ENCODE measurements at places on chromosomes 13 and 19.

DNA sequence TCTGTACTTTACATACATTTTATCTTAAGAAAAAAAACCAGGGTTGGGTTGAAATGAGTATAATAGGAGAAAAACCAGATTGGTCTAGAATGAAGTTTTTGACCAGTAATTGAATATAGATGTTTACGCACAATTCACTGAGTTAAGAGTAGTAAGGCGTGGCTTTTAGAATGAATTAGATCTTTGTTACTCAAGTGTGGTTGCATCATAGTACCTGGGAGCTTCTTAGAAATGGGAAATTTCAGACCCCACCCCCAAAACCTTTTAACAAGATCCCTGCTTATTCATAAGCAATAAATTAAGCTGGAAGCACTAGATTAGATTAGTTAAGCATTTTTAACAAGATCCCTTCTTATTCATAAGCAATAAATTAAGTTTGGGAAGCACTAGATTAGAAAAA lies 28.7 kb upstream of the LMO7 start:
- DNase-seq, result no peak

DNA sequence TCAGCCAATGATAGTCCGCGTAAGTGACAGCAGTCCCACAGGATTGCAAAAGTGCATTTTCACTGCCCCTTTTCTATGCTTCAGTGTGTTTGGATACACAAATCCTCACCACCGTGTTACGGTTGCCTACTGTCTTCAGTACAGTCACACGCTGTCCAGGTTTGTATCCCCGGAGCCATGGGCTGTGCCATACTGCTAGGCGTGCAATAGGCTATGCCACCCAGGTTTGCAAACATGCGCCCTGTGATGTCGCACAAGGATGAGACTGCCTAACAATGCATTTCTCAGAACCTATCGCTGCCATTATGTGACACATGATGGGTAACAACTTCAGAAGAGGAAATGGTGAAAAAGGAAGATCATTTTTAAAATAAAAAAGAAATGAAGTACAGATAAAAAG lies 16.8 kb upstream of the ADPRHL1 start:
- no peak for DNase-seq

DNA sequence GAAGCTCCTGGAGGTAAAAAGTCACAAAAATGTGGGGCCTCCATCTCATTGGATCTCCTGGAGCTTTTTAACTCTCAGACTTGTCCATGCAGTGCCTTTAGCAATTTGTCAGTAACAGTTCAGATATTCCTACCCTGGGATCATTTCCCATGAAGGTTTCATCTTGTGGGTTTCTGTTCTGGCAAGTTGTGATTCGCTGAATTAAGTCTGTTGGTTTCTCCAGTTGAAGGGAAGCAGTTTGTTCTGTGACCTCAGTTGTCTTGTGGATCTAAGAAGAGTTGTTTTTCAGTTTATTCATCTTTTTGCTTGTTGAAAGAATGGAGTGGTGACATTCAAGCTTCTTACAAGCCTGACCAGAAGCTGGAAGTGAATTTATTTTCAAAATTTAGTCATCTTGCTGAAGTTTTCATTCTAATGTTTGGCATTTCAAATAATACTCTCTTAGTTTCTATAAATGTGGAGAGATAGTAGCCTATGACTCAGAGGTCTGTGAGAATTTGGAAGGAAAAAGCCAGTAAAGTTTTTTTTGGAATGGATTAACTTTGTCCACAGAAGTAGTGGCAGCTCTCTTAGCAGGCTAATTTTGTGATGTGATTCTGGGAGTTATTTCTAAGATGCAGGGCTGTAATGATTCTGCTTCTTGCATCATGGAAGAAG lies 120.1 kb upstream of the CSNK1A1L start:
- DNase-seq, result no peak

DNA sequence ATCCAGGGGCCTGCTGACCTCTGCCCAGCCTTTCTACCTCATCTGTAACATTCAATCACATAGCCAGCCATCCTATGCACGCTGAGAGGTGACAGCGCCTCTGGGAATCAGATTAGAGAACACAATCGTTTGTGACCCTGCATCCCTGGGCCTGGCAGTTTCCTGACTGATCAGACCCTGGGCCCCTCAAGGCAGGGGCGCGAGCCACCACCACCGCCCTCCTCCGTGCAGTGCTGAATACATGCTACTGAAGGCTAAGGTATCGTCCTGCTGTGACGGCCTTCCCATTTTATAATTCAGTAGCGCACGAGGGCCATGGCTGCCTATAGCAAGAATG lies 1.3 kb downstream of the TMTC4 start:
- DNase-seq, result no peak

DNA sequence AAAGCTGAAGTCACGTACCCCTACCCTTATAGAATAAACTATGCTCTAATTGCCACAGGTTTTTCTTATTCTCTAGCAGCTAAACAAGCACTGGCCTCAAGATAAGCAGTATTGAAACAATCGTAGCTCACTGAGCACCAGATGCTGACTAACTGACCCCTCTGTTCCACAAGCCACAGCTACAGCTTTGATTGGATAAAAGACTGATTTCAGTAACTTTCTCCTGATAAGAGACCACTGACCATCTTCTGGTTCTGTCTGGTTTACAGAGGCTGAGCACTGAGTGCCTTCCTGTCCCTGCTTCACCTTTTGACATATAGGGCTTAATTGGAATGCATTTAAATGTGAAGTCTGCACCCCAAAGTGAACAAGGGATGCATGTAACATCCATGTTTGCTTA lies 8.4 kb upstream of the RAP2A start:
- DNase-seq, result no peak

- no peak for DNase-seq
Measured at GRCh38 chr19:3955688-3956087, 15.2 kb downstream of the DAPK3 start.

DNA sequence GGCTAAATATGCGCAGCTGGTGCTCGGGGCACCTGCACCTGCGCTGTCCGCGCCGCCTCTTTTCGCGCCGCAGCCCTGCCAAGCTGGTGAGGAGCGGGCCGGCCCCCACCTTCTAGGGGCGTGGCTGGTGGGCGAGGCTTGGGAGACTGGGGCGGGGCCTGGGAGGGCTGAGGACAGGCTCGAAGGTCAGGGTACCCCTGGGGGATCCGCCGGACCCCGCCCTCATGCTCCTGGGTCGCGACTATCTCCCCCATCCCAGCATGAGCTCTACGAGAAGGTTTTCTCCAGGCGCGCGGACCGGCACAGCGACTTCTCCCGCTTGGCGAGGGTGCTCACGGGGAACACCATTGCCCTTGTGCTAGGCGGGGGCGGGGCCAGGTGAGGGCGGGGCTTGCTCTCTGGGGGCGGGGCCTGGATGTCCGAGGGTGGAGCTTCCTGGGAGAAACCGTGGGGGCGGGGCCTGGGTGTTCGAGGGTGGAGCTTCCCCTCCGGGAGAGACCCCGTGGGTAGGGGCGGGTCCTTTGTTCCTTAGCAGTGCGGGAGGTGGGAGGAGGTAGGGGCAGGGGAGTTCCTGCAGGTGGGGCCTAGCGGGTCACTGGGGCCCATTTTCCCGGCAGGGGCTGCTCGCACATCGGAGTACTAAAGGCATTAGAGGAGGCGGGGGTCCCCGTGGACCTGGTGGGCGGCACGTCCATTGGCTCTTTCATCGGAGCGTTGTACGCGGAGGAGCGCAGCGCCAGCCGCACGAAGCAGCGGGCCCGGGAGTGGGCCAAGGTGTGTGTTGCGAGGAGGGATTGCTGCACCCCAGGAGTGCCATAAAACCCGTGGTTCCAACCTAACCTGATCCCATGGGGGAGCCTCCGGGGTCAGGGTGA lies 19.7 kb downstream of the PNPLA6 start:
- DNase-seq, result no peak

- no peak for DNase-seq
Measured at GRCh38 chr13:39315796-39316195, 277.5 kb downstream of the NHLRC3 start.

- DNase-seq, result no peak
Measured at GRCh38 chr19:8069096-8069973, 16.8 kb downstream of the CCL25 start.

DNA sequence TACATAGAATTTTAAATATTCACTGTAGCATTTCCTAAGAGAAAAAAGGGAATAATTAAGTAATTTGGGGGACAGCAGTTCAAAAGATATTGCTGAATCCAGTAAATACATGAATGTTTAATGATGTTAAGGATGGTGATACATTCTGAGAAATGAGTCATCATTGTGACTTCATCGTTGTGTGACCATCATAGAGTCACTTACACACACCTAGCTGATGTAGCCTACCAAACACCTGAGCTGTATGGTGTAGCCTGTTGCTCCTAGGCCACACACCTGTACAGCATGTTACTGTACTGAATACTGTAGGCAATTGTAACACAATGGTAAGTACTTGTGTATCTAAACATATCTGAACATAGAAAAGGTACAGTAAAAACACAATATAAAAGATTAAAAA lies 34.8 kb downstream of the ATP7B start:
- no peak for DNase-seq

GRCh38 chr19:30549151-30549550 lies 177.0 kb downstream of the ZNF536 start:
- DNase-seq, result no peak

DNA sequence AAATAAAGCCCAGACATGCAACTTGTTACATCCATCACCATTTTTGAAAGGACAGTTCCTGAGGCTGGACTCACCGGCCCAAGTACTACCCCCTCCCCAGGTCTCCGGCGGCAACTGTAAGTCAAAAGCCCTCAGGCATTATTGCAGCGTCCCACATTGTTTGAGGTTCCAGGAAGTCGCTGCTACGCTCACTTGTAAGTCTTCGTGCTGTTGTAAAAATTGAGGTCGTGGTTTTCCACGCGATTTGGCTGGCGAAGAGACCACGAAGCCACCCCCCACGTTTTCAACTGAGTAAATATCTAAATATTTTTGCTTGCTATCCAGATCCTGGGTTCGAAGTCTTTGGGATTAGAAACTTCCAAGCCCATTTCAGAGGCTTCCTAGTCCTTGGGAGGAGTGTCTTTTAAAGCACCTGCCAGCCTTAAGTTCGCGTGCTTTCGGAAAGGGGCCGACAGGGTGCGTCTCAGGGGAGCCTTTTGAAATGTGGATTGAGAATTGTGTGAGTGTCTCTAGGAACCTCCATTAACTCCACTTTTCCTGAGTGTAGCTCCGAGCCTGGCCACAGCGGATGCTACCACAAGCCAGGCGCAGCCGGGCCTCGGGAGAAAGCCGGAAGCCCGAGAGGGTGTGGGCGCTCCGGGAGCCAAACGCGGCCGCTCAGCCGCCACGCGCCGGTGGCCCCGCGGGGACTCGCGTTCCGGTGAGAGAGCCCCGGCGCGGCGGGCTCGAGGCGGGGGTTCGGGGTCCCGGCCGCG lies 434 bp upstream of the FNDC3A start:
- peak; percentile 24 for DNase-seq

DNA sequence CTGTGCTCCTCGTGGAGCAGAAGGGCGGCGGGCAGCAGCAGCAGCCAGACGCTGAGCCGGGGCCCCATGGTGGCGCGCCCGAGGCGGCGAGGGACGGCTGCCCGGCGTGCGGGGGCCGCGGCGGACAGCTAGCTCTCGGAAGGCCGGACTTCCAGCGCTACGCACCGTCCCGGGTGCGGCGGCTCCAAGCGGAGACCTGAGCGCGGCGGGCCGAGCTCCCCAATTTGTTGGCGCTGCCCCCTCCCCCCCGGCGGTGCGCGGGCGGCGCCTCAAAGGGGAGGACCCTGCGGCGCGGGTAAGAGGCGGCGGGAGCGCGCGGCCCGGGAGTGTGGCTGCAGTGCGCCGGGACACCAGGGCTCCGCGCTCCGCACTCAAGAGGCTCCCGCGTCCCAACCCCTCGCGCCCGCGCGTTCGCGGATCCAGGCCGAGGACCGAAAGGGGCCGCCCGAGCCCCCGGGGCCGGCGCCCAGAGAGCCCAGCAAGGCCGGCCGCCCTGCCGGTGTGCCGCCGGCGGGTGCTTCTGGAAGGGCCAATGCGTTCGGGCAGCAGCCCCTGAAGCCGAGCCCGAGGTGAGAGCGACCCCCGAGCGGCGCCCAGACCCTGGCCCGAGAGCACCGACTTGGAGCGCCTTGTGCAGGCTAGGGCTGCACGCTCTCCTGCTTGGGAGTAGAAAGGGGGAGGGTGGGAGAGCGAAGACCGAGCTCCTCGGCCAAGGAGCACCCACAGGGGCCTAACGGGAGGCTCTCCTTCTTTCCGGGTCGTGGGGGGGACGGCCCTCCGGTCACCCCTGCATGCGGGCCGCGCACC lies at the start of the genes COL4A1 and COL4A2:
Gene COL4A1, minus strand, starts transcription at position 198 of the 807 bp plus-strand sequence. Its CDS starts 130 bp downstream, at position 68.
Gene COL4A2, plus strand, starts transcription at position 325 of the 807 bp plus-strand sequence. CDS start 620 bp downstream, outside the sequence.
- no peak for DNase-seq

DNA sequence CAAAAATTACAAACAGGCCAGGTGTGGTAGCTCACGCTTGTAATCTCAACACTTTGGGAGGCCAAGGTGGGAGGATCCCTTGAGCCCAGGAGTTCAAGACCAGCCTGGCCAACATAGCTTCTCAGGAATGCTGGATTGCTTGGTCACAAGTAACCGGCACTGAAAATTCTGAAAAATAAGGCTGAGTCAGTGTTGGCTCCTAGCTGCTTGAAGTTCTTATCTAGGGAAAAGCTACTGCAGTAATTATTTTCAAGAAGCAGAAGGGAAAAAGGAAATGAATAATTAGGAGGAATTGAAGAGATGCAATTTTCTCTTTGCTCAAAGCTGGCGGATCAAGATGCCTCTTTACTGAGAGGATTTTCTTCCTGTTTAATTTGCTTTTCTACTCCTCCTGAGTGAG lies 75.0 kb upstream of the GTF3A start:
- no peak for DNase-seq

DNA sequence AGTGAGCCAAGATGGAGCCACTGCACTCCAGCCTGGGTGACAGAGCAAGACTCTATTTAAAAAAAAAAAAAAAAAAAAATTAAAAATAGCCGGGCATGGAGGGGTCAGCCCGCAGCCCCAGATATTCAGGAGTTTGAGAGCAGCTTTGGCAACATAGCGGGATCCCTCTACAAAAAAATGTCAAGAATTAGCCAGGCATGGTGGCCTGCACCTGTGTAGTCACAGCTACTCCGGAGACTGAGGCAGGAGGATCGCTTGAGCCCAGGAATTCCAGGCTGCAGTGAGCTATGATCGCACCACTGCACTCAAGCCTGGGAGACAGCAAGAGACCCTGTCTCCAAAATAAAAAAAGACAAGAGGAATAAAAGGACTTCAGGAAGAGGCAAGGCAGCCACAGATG lies 716 bp downstream of the AP1M2 start:
- DNase-seq, result no peak

DNA sequence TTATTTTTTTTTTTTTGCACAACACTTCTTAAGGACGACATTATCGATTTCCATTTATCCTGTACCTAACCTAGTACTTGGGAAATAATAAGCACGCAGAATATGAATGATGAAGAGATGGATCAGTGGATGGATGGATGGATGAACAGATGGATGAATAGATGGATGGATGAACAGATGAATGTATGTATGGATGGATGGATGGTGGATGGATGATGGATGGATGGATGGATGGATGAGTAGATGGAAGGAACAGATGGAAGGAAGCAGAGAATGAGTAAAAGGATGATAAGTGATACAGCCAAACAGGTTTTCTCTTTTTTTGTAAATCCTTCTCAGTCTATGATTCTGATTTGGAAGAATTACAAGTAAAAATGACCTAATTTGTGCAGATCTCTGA lies 166.9 kb downstream of the COL4A1 start:
- DNase-seq, result no peak

DNA sequence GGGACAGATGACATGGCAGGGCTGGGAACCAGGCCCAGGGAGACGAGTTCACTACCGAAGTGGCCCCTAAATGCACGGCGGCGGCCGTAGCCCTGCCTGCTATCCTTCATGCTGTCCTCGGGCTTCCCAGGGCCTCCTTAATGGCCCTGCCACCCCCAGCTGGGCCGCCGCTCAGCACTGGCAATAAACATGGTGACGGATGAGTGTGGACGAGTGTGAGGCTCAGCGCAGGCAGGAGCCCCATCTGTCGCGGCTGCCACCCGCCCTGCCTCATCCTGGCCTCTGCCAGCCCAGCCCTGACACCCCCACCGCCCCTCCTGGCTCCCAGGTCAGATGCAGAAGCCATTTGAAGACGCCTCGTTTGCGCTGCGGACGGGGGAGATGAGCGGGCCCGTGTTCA lies 13.6 kb downstream of the PIN1 start:
- no peak for DNase-seq
